Activated T-helper 1 cell treated with anti-CD3 and anti-CD28 coated beads, Interleukin-12 subunit alpha, Interleukin-12 subunit beta, Interleukin-2, Interleukin-4 antibody, amounts not matched to agents 30 ng/mL and 10 ng/mL and 1 ng/mL, durations not matched to agents 14 hours and 24 hours and 36 hours (primary cell): ENCODE measurements at places on chromosomes 1 and 21.

DNA sequence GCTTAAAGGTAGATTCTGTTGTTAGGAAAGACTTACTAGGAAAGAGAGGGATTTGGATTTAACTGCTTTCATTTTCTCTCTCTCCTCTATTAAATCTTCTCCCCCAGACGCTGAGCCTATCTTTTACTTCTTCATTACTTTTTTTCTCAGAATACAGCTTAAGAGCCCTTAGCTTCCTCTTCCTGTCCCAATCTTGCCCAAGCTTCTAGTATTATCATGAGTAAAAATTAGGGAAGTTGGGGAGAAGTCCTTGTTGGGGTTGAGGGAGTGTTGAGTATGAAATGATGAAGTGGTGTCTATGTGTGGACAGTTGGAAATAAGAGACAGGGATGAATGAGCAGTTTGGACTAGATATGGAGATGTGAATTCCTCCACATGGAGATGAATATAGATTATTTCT lies 35.0 kb downstream of the ACP6 start:
- no peak overlapping the region for H3K4me3 ChIP-seq
- no peak for DNase-seq
- no peaks in the 10 kb centered on the region for H3K27me3 ChIP-seq
- peaks cover 13% of the 10 kb centered on the region for H3K36me3 ChIP-seq
- no peak overlapping the region for H3K27ac ChIP-seq

- H3K4me1 ChIP-seq: peaks cover 6% of the 10 kb centered on the region
- H3K27ac ChIP-seq: no peak overlapping the region
- H3K36me3 ChIP-seq: peaks cover 26% of the 10 kb centered on the region
- no peaks in the 10 kb centered on the region for H3K27me3 ChIP-seq
- DNase-seq: no peak
- H3K4me3 ChIP-seq: no peak overlapping the region
Measured at GRCh38 chr1:28021064-28021463, 61.3 kb downstream of the XKR8 start.

GRCh38 chr1:153612755-153613331 lies at the start of gene S100A16:
TSS of gene S100A16 (minus strand) at chr1:153613137. CDS start at chr1:153608151, 4,986 bp downstream.
- no peak for DNase-seq
- peaks cover 5% of the 10 kb centered on the region for H3K4me1 ChIP-seq
- peaks cover 2% of the 10 kb centered on the region for H3K27me3 ChIP-seq

GRCh38 chr1:115088115-115088778 lies 1.1 kb downstream of the TSPAN2 start:
- peaks cover 32% of the 10 kb centered on the region for H3K27me3 ChIP-seq
- peak overlapping the region; percentile 73 for H3K4me3 ChIP-seq
- DNase-seq: no peak
- peaks cover 4% of the 10 kb centered on the region for H3K36me3 ChIP-seq
- H3K4me1 ChIP-seq: peaks cover 23% of the 10 kb centered on the region

- peaks cover 11% of the 10 kb centered on the region for H3K4me1 ChIP-seq
- H3K27me3 ChIP-seq: peaks cover 11% of the 10 kb centered on the region
- DNase-seq: no peak
- peak overlapping the region; percentile 40 for H3K4me3 ChIP-seq
- H3K27ac ChIP-seq: no peak overlapping the region
- H3K36me3 ChIP-seq: no peaks in the 10 kb centered on the region
Measured at GRCh38 chr1:64242895-64243756, 39.7 kb downstream of the UBE2U start.

DNA sequence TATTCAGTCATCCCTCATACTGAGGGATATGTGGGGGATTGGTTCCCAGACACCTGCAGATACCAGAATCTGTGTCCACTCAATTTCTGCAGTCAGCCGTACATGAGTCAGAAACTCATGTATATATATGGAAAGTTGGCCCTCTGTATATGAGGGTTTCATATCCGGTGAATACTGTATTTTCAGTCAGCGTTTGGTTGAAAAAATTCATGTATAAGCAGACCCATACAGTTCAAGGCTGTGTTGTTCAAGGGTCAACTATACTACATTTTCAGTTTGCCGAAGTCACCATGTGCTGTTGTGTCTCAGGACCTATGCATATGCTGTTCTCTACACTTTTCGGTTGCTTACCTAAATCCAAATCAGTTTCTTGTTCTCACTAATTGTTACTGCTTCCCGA lies 10.5 kb downstream of the AXDND1 start:
- H3K36me3 ChIP-seq: no peaks in the 10 kb centered on the region
- no peak overlapping the region for H3K27ac ChIP-seq
- DNase-seq: no peak

DNA sequence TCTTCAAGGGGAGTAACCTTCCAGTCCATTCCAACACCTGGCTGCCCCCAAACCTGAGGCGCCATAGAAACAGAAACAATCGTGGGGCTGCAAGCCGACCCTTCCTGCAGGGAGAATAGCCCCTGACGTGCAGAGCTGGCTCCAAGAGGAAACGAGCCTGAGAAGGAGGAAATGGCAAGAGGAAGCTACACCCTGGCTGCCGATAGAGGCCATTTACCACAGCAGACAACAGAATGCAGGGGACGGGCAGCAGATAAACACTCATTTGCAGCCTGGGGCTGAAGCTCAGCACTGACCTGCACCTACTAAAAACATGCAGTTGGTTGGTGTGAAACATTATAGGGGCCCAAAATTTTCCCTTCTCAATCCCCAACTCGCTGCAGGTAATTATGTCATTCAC lies 8.7 kb upstream of the TDRD10 start:
- peaks cover 17% of the 10 kb centered on the region for H3K27me3 ChIP-seq
- DNase-seq: no peak
- peaks cover 25% of the 10 kb centered on the region for H3K4me1 ChIP-seq
- peak overlapping the region; percentile 5 for H3K4me3 ChIP-seq
- no peaks in the 10 kb centered on the region for H3K36me3 ChIP-seq

- no peak overlapping the region for H3K27ac ChIP-seq
- DNase-seq: no peak
- no peak overlapping the region for H3K4me3 ChIP-seq
- H3K4me1 ChIP-seq: peaks cover 16% of the 10 kb centered on the region
Measured at GRCh38 chr21:15421441-15421881, 308.3 kb upstream of the USP25 start.

- H3K4me3 ChIP-seq: no peak overlapping the region
- H3K4me1 ChIP-seq: peaks cover 35% of the 10 kb centered on the region
- no peak overlapping the region for H3K27ac ChIP-seq
- H3K27me3 ChIP-seq: no peaks in the 10 kb centered on the region
Measured at GRCh38 chr1:18937539-18937938, 18.9 kb downstream of the IFFO2 start.

GRCh38 chr1:235277709-235278108 lies 50.3 kb downstream of the ARID4B start:
- H3K27ac ChIP-seq: no peak overlapping the region
- no peak overlapping the region for H3K4me3 ChIP-seq
- peaks cover 3% of the 10 kb centered on the region for H3K36me3 ChIP-seq
- peaks cover 36% of the 10 kb centered on the region for H3K4me1 ChIP-seq
- no peak for DNase-seq

- H3K4me3 ChIP-seq: no peak within 1 kb of the TSS
- no peak within 1 kb of the TSS for H3K27ac ChIP-seq
- H3K36me3 ChIP-seq: no peaks in the 10 kb centered on the region
Measured at GRCh38 chr1:11761988-11762406, at the start of gene C1orf167. TSS of gene C1orf167 (plus strand) at chr1:11762193. CDS start at chr1:11764401, 2,208 bp downstream.
